ENCODE measurements at places on chromosomes 1 and 21.

DNA sequence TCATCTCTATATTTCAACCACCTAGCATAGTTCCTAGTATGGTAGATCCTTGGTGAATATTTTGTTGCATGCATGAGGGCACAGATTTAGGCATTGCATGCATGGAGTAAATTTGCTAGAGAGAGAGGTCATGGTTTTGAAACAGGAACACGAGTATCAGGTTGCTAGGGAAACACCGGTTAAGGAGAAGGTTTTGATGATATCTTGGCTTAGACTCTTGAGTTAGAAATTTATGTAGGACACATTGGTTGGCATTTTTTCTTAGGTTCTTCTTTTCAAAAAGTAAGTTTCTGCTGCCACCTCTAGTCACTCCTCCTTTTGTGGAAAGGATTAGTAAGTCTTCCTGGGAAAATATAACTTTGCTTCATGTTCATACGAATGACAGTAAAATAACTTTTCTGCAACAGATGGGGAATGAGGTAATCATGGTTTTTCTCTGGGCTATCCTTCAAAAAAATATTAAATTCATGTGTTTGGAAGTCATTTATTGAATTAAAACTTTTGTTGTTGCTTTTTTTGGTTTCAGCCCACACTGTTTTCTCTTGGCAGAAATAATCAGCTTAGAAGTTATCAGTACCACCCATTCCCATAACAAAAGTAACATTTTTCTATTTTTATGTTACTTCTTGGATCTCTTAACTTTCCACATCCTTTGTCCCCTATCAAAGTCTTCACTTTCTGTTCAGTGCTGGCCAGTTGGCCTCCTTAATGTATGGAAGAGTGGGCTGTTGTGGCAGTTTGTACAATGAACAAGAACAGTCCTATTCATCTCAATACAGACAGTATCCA is 97.3 kb downstream of the PLA2G4A start:
- DNase-seq, result no peak

DNA sequence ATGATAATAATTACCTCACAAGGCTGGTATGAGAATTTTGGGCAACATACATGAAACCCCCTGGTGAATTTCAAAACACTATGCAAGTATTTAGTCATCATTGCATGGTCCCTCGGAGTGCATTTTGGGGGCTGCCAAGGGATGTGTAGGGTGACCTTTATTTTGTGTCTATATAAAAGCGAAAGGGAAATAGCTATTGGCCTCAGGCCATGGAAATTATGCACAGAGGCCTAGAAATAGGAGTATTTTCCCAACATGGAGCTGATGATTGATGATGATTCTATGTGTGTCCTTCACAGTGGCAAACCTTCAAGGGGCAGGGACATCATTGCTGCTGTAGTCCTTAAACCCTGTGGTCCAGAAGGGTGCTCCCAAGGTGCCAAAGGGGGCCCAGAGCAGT is 265.5 kb downstream of the ST6GALNAC3 start:
- DNase-seq, result no peak

DNA sequence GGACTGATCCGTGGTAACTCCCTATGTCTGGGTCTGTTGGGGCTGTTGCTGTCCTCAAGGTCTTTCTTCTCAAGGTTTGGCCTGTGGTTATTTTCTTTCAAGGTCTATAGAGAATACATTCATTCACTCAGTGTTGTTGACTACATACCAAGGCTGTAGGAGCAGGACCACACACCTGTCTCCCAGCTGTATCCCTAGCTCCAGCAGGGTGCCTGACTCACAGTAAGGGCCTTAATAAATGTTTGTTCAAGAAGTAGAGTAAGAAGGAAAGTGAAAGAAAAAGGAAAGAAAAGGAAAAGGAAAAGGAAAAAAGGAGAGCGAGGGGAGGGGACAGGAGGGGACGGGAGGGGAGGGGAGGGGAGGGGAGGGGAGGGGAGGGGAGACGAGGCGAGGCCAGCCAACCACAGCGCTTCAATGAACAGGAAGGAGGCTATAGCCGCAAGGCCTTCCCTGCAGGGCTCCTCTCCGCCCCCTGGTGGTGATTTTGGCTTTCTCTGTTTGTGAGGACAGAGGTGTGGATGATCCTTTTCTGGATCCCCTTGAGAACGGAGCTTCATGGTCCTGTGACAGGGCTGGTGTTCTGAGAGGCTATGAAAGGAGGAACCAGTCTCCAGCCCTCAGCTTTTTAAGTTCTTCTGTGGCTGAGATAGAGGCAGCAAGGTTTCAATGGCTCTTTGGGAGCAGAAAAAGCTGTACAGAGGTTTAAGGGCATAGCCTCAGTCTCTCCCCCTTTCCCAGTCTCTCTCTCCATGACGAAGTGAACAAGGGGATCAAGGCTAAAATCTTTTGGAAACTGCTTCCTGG is 30.6 kb upstream of the LCE5A start:
- peak; percentile 54 for DNase-seq

DNA sequence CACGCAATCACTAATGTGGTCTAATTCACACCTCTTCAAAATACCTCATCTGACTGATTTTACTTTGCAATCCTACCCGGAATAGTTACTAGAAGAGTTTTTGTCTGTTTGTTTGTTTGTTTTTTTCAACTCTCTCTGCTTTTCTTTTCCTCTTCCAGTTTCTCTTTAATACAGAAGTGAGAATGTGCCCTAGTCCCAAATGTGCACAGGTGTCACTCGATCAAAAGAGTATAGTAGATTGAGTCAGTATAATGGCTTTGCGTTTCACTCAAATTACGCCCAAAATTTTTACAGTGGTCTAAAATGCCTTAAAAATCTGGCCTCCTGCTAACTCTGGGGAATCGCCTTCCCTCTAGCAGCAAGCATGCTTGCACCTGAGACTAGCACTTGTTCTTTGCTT is 1536.8 kb downstream of the KCNT2 start:
- DNase-seq, result no peak

GRCh38 chr1:109246141-109246551 is 3.2 kb upstream of the CELSR2 start:
- DNase-seq, result no peak

DNA sequence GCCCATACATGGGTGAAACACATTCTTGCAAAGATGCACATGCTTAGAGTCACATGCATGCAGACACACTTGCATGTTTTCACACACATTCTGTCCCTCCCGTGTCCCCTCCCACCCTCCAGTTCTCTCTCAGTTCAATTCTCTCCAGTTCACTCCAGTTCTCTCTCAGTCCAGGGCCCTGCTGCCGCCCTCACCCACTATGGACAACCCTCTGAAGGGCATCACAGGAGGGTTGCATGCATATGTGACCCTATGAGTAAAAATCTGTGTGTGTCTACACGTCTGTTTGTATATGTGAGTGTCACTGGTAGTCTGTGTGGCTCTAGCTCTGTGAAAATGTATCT is 21.8 kb upstream of the ADGRB2 start:
- no peak for DNase-seq

DNA sequence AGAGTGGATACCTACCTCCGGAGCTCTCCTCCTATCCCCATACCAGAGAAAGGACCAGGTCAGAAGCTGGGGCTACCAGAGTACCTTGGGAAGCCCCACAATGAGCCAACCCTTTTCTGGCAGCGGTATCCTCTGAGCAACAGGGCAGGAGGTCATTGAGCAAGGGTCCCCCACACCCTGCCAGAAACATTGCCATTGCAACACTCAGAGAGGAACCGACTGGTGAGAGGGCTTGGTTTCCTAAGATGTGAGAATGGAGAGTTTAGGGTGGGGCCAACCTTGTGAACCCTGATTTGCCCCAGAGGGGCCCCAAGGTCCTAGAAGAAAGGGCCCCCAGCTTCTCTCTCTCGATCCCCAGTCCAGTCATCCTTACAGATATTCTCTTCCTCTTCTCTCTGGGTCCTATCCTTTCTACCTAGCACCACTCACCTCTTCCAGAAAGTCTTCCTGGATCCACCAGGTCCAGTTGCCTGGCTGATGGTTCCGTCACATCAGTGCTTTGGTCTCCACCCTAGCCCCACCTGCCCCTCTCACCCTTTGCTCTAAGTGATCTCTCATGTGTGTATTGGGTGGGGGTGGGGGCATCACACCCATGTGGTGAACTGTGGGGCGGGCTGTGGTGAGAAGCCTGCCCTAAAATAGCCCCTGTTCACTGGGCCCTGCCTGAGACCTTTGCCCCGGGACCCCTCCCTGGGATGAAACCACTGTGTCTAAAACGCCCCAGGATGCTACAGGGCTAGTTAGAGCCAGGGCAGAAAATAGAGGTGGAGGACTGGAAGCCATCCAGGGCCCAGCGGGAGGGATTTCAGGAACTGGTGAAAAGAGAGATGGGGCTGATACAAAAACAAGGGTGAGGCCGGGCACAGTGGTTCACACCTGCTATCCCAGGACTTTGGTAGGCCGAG is 8.7 kb downstream of the FGR start:
- no peak for DNase-seq

DNA sequence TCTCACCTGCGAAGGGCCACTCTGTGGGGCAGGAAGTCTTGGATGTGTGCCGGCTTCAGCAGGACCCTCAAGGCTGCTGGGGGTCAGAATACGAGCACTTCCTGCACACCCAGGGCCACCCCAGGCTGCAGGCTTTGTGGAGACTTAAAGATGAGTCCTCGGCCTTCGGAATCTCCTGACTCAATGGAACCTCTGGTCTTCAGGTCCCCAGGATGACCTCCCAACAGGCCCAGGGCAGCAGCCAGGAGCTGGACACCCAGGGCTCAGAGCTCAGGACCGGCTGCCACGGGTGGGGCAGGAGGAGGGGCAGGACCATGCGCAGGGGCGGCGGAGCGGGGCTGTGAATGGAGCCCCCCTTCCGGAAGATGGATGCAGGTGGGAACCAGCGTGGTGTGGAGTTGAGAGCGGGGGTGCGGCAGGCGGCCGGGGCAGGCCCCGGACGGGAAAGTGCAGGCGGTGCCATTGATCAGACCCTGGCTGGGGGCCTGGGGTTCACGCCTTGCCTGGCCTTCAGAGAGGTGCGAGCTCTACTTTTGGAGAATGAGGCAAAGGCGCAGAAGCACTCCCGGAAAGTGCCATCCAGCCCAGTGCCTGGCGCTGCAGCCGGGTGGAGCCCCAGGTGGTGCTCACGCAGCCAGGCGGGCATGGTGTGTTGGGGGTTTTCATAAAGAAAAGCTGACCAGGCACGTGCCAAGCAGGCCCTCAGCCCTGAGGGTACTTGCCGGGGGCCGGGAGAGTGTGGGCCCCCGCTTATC is 10.4 kb downstream of the COL18A1 start:
- DNase-seq, result no peak

- no peak for DNase-seq
These were observed 103.9 kb downstream of the TGFBR3 start for GRCh38 chr1:91781901-91782622.

DNA sequence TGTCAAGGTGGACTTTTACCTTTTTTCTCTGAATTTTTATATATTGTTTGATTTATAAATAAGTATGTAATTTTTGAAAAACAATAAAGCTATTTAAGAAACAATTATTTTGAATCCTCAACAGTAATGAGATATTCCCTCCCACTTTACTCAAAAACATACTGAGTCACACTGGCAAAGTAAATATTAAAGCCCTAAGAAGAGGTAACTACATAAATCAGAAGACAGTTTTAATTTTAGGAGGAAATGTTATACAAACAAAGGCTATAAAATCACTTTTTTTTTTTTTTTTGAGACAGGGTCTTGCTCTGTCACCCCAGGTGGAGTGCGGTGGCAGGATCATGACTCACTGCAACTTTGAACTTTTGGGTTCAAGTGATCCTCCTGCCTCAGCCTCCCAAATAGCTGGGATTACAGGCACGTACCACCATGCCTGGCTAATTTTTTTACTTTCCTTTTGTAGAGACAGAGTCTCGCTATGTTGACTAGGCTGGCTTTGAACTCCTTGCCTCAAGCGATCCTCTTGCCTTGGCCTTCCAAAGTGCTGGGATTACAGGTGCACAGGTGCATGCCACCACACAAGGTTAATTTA is 36.2 kb downstream of the ZSWIM5 start:
- DNase-seq, result no peak

DNA sequence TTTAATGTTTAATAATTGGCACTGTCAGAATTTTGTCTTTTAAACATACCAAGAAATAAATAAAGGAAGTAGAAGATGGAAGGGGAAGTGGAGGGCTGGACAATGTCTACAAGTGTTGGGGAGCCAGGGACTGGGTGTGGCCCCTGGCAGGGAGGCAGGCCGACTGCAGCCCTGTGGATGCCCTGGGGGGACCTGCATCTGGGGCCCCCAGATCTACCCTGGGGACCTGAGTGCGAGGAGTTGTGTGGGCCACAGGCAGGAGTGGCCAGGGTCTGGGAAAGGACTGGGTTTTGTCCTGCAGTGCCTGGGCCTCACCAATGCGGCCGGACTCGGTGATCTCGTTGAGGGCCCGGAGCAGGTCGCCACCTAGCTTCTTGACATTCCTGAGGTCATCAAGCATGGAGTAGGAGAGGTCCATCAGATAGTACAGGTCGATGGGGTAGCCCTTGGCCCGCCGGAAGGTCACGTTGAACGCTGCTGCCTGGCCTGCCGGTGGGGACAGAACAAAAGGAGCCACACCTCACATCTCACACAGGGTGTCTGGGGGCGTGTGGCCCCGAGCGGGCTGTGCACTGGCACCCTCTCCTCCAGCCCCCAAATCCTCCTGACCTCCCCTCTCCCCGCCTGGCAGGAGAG is 17.5 kb downstream of the ITGB2 start:
- no peak for DNase-seq

DNA sequence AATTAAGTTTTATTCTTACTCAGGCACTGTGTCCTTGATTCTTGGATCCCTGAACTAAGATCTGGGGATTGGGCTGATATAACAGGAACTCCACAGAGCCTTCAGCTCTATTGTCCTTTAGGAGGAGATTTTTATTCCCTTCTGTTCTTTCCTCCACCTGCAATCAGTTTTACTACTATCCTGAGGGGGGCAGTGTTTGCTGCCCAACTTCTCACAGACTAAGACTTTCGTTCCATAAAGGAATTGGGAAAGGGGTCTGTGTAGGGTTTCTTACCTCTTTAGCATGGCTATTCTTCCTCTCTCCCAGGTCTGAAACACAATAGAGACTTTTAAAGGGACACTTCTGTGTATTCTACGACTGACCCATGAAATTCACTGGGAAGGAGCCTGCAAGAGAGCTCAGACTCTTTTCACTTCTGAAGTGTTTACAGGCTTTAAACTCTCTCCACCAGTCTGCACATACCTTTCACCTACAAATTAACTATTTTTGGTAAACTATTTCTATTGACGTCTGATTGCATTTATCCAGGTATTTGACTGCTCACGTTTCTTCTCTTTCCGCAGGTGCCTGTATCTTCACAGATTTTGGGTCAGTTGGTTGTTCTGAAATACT is 103.3 kb upstream of the DEPDC1 start:
- no peak for DNase-seq

DNA sequence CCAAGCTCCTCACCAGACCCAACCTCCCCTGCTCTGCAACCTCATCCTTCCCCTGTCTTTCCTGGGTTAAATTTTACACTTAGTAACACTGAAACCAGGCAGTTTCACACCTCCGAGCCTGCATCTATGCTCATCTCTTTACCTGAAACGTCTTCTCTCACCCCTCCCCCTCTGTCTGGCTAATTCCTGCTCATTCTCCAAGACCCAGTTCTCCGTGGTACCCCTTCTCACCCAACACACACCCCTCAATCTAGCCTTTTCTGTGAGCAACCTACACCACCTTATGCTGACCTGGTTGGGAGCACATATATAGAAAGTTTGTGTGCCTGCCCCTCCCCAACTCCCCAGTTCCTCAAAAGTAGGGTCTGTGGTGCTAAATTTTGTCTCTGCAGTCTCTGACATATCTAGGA is 3.7 kb upstream of the KIAA1614 start:
- DNase-seq, result no peak

GRCh38 chr1:241607497-241607896 is 32.7 kb downstream of the CHML start:
- DNase-seq, result no peak

All from stimulated activated CD4-positive, alpha-beta T cell treated with anti-CD3 and anti-CD28 coated beads, Interleukin-4, amount 100 ng/mL, for 4 hours (primary cell).